CD4-positive, alpha-beta T cell treated with Interleukin-2 at 100 ng/mL for 4 hours (primary cell): ENCODE measurements at places on chromosomes 16 and 17.

DNA sequence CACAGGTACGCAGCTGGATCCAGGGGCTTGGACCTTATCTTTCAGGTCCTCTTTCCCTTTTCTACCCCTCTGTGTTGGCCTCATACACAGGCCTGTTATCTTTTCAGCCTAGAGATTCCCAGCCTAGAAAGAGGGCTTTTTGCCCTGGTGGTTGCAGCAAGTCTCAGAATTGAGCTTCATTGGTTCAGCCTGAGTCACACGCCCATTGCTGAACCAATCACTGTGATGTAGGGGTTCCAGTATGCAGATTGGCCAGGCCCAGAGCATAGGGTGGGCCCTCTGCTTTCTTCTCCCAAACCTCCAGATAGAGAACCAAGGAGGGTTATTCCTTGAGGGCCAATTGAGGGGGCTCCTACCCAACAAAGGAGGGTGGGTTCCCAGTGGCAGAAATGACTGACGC lies 32.8 kb downstream of the GPT2 start:
- no peak for DNase-seq

DNA sequence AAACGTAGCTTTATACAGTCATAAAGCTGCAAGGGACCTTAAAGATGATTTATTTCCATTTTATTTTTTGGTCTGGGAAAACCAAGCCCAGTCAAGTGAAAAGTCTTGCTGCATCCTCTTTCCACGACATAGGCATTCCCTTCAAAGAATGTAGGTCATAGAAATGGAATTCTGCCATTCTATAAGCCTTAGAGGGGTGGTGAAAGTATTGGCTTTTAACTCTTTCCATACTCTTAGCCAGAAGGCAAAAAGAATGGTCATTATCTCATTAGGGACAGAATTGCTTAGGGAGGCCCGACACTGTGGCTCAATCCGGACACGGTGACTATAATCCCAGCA lies 7.9 kb upstream of the MSL1 start:
- no peak for DNase-seq

GRCh38 chr16:50373780-50374179 lies 5.0 kb upstream of the BRD7 start:
- no peak for DNase-seq

- DNase-seq = no peak
Observed at GRCh38 chr16:85019659-85020245, 7.8 kb upstream of the KIAA0513 start.

DNA sequence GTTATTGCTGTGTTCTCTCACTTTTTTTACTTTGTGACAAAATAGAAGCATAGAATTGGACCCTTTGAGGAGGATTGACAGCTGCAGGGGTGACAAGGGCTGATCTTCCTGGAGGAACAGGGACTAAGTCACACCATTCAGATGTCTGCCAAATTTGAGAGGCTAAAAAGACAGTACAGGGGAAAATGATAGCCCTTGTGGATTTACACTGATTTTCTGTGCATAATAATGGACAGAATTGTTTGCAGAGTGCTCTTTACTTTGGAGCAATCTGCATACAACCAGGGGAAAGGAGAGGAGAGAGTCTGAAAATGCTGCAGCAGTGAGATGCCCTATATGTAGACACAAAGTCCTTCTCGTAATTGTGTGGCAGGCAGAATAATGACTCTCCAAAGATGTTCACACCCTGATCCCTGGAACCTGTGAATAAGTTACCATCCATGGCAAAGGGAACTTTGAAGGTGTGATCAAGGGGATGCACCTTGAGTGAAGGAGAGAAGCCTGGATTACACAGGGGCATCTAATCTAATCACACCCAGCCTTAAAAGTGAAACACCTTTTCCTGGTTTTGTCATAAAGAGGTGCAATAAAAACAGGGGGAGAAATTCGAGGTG lies 221.4 kb upstream of the CPHXL start:
- no peak for DNase-seq

DNA sequence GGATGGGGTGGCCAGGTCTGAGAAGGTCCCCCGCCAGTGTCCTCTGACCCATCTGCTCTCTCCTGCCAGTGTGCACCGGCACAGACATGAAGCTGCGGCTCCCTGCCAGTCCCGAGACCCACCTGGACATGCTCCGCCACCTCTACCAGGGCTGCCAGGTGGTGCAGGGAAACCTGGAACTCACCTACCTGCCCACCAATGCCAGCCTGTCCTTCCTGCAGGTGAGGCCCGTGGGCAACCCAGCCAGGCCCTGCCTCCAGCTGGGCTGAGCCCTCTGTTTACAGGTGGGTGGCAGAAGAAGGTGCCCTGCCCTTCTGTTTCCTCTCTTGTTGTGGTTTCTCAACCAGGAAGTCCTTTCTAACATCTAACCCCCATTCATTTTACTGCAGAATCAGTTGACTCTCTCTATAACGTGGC lies 7.1 kb downstream of the ERBB2 start:
- DNase-seq = peak; percentile 18

GRCh38 chr16:82524976-82525375 lies 101.8 kb upstream of the CDH13 start:
- no peak for DNase-seq

DNA sequence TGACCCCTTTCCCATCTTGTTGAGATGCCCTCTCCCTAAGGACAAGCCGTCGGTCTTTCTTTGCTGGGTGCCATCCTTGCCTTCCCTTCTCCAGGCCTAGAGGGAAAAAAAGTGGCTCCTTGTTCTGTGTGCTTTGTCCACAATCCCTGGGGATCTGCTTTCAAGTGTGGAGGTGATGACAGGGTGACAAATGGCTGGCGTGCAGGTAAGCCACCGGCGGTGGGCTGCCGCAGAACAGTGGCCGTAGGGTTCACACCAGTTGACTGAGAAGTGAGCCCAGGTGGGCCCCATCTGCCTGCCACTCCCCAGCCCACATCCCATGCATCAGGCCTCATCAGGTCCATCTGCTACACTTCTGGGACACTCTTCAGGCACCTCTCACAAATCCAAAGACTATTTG lies 11.4 kb upstream of the CALB2 start:
- no peak for DNase-seq

- DNase-seq = no peak
Observed at GRCh38 chr17:42526031-42526444, 10.0 kb upstream of the NAGLU start.

- peak; percentile 86 for DNase-seq
Observed at GRCh38 chr17:59754552-59754951, 47.1 kb downstream of the VMP1 start.

DNA sequence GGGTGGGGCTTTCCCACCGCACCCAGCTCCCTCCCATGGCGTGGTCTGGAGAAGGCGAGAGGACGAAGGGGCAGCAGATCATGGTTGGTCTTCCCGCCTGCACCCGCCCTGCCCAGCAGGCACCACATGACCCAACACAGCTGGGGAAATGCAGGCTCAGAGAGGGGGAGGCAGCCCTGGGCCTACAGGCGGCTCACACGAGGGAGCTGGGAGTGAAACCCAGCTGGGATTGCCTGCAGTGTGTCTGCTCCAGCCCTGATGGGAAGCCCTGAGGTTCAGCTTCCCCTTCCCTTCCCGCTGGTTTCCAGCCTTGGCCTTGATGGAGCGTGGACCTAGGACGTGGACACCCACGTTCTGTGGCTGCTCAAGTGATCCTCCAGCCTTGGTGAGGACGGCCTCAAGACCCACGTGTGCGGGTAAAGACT lies 20.0 kb upstream of the PABPN1L start:
- no peak for DNase-seq

GRCh38 chr16:48535831-48536613 lies 74.0 kb downstream of the N4BP1 start:
- no peak for DNase-seq

DNA sequence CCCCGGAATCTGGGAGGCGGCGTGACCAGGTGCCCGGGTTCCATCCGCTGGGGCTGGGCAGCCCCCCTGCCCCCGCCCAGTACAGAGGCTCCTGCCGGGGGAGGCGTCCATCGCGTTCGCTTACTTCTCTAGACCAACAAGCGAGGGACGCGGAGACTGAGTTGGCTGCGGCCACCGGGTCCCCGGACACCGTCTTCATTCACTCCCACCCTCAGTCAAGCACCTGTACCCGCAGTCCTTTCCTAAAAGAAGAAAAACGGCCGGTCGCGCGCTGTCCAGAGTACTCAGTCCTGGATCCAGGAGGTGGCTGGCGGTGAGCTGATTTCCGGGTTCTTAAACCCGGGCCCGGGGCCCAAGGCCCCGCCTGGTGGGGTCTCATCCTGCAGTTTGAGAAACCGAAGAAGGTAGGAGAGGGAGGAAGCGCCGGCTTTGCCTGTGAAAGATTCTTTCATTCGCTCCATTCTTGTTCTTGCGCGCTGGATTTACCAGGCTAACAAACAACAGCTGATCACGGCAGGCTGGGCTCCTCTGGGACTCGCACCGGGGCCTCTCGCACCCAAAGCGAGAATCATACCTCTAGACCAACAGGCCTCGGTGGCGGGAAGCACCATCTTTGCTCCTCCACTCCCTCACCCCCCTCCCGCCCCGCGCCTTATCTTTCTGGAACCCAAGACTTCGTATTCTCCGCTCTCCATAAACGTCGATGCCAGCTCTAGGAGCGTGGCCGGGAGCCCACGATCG lies 17.4 kb upstream of the OR1F1 start:
- DNase-seq = no peak

GRCh38 chr17:45226576-45226975 lies 4.9 kb downstream of the FMNL1 start:
- DNase-seq = peak; percentile 27

GRCh38 chr17:37117373-37118142 lies 168.8 kb downstream of the AATF start:
- no peak for DNase-seq

GRCh38 chr17:78324391-78325075 lies 35.3 kb downstream of the SOCS3 start:
- no peak for DNase-seq

DNA sequence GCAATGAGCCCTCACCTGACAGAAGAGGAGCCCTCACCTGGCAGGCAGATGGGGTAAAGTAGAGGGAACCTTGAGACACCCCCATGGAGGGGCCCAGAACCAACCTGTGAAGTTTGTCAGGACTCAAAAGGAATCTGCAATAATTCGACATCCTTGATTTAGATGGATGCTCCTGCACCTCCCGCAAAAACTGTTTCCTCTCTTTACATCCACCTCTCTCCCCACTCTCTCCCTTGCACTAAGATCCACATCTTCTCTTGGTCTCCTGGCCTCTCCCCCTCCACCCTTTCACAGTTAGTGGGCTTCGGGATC lies 34.9 kb upstream of the RBFOX3 start:
- DNase-seq = no peak

DNA sequence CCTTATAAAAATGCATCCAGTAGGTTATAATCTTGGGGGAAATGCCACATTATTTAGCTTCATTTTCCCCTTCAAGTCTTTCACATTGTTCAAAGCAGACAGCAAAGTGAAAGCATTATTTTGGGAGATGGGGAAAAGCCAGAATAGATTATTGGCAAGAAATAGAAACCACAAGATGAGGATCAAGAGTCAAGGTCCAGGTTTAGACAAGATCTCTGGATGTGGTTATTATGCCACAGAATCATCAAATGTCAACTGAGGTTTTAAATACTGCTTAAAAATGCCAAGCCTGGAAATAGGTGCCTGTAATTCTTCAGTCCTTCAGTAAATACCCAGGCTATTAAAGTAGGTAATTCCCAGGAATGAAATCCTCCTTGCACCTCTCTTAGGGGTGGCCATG lies 65.1 kb upstream of the ALOX12 start:
- DNase-seq = no peak

DNA sequence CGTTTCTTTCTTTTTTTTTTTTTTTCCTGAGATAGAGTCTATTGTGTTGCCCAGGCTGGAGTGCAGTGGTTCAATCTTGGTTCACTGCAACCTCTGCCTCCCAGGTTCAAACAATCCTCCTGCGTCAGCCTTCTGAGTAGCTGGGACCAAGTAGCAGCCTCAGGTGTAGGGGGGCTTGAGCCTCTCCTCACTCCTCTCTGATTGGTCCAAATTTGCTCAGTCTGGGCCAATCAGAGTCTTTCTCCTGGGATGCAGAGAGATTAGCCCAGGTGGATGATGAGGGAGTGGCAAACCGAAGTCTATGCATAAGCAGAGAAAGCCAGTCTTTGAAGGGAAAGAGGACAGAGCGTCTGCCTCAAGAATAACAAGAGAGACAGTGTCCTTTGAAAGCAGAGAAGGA lies 99.0 kb downstream of the BMERB1 start:
- DNase-seq = no peak

DNA sequence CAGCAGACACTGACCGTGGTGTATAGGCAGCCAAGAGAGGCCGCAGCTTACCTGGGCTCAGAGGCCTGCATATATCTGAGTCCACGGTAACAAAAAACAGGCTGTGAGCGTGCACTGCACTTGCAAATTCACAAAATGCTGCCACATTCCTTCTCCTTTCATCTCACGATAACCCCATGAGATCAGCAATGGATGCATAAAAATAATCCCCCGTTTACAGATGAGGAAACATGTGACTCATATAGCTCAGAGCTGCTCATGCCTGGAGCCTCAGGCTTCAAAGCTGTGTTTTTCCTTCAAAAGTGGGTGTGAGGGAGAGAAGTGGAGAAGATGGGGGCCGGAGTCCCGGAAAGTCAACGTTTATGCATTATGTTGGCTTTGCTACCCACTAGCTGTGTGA lies 118.3 kb upstream of the FOXF1 start:
- DNase-seq = no peak

DNA sequence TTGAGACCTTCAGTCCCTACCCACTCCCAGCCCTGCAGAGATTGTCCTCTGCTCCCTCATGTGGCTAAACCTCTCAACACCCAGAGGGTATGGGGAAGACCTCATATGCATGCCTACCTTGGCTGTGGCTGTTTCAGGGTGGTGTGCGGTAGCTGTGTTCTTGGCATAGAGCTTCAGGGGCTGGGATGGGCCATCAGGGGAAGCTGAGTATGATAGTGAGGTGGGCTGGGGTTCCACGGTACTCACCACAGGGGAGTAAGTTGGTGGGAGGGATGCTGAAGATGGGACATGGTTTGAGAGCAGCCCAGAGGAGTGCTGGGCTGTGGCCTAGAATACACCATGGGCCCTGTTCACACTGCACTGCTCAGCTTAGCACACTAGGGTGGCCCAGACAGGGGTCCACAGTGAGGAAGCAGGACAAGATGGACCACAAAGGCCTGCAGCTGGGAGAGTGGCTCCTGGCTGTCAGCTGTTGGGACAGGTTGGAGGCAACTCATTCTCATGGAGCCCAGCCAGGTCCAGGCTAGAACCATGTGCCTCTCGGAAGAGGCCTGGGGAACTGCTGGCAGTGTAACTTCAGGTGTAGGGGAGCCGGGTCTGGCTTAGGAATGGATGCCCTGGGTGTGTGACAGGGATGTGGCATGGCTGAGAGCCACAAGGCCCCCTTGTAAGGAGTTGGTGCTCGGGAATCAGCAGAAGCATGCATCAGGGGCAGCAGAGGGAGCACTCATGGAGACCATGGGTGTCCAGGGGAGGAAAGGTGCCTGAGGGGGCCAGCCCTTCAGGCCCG lies 3.1 kb downstream of the MFAP4 start:
- no peak for DNase-seq

GRCh38 chr17:48799069-48799723 lies 17.8 kb downstream of the TTLL6 start:
- no peak for DNase-seq
